ENCODE measurements at places on chromosomes 7 and 10. TPM values are rescaled to one million over a fixed set of nuclear protein-coding genes. Genes with fewer than 3 reads are reported as not detected.

GRCh38 chr10:125161707-125162119, 1.4 kb upstream of the CTBP2 start:
- no peaks in the 10 kb centered on the region for H3K27me3 ChIP-seq
- no peaks in the 10 kb centered on the region for H3K36me3 ChIP-seq
- H3K27ac ChIP-seq, result peak overlapping the region; percentile 17

Gene ITPRID1
- not detected for total RNA-seq

DNA sequence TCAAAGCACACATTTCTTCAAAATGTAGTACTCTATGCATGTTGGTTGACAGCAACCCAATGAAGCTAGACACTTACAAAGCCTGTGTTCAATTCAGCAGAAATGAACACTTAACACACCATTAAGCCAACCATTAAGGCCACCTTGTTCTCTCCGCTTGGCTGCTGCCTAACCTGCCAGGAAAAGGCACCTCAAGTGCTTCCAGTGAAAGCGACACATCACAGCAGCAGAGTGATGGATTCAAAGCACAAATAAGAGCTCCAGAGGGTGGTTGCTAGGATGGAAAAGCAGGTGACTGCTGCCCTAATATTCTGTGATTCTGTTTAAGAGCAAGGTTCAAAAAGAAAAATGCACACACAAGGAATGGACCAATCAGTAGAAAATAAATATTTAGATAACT, 81.5 kb upstream of the GNAI1 start:
- H3K4me3 ChIP-seq, result no peak overlapping the region
- H3K27ac ChIP-seq, result no peak overlapping the region
- no peaks in the 10 kb centered on the region for H3K4me1 ChIP-seq
- no peak for DNase-seq
- no peaks in the 10 kb centered on the region for H3K27me3 ChIP-seq
- no peaks in the 10 kb centered on the region for H3K36me3 ChIP-seq

Gene ZNF365
- 9.1 TPM for total RNA-seq

DNA sequence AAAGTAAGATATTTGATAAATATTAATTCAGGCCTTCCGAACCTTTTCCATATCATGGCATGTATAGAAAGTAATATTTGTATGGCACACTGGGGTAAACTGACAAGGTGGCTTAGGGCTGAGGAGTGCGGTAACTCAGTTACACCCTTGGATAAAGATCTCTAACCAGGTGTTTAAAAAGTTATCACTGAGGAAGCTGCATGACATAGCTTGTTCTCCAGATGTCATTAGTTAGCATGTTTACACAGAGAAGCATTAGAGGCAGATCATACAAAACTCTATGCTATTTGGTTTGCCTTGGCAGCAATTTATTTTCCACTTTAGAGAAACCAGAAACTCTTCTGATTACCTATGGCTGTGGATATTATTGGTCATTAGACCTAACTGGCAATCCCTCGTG, 118.2 kb downstream of the ST7 start:
- peaks cover 15% of the 10 kb centered on the region for H3K4me1 ChIP-seq
- H3K27me3 ChIP-seq, result no peaks in the 10 kb centered on the region
- H3K4me3 ChIP-seq, result no peak overlapping the region
- no peaks in the 10 kb centered on the region for H3K36me3 ChIP-seq
- no peak for DNase-seq

Gene TPST1
- total RNA-seq, result 137 TPM

Gene IRF5
- total RNA-seq, result under 0.01 TPM

Gene TUBB8
- total RNA-seq, result not detected

DNA sequence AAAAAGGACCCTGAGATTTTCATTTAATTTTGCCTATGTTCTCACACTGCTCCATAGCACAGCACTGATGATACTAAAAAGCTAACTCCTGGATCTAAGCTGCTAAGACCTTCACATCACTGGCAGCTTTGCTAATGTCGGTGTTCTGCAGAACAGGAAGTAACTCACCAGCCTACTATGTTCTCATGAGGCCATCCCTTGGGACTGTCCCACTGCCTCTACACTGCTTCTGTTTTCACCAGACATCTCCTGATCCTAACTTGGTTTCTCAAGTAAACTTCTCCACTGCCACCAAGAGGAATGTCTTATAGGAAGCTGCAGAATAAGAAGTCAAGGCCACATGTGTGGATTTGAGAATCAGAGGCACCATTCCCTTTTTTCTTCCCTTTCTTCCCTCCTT, 15.1 kb downstream of the HTR7 start:
- no peaks in the 10 kb centered on the region for H3K27me3 ChIP-seq
- no peak overlapping the region for H3K27ac ChIP-seq
- H3K4me1 ChIP-seq, result peaks cover 15% of the 10 kb centered on the region
- no peak for DNase-seq
- no peaks in the 10 kb centered on the region for H3K36me3 ChIP-seq

GRCh38 chr7:68760556-68760955, 837.7 kb upstream of the AUTS2 start:
- DNase-seq, result no peak
- no peak overlapping the region for H3K4me3 ChIP-seq
- H3K36me3 ChIP-seq, result no peaks in the 10 kb centered on the region
- no peaks in the 10 kb centered on the region for H3K27me3 ChIP-seq
- H3K4me1 ChIP-seq, result no peaks in the 10 kb centered on the region

- DNase-seq, result no peak
- H3K36me3 ChIP-seq, result peaks cover 57% of the 10 kb centered on the region
- H3K4me3 ChIP-seq, result no peak overlapping the region
- peaks cover 55% of the 10 kb centered on the region for H3K4me1 ChIP-seq
Observed at GRCh38 chr7:17320657-17321056, 22.2 kb downstream of the AHR start.

GRCh38 chr7:35753761-35754603, 46.9 kb upstream of the SEPTIN7 start:
- H3K4me3 ChIP-seq, result no peak overlapping the region
- H3K4me1 ChIP-seq, result peaks cover 2% of the 10 kb centered on the region
- no peaks in the 10 kb centered on the region for H3K27me3 ChIP-seq
- no peaks in the 10 kb centered on the region for H3K36me3 ChIP-seq

Gene PRKCQ
- total RNA-seq, result not detected

Gene EGFR
- 104 TPM for total RNA-seq

DNA sequence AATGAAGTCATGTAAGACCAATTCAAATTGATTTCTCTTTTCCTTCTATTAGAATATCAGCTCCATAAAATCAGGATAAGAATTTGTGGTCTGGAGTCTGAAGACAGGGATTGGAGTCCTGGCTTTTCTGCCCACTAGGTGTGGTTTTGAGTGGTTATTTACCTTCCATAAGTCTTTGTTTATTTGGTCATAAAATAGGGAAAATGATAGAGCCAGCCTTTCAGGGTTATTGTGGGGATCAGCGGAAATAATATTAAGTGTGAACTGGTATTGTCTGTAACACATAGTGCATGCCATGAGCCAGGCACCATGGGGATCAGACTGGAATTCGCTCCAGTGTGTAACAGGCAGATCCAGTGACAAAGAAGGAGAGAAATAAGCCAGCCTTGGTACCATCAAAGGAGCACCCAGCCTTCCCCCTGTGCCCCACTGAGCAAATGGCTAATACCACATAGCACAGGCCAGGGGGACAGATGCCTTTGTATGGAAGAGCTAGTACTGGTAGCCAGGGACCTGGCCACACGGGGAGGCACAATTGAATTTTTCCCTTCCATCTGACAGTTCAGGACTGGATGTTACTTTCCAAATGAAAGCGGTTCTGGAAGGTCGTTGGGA, 509.7 kb upstream of the PODXL start:
- no peak overlapping the region for H3K4me3 ChIP-seq
- H3K27me3 ChIP-seq, result no peaks in the 10 kb centered on the region
- no peaks in the 10 kb centered on the region for H3K36me3 ChIP-seq
- H3K4me1 ChIP-seq, result peaks cover 25% of the 10 kb centered on the region

DNA sequence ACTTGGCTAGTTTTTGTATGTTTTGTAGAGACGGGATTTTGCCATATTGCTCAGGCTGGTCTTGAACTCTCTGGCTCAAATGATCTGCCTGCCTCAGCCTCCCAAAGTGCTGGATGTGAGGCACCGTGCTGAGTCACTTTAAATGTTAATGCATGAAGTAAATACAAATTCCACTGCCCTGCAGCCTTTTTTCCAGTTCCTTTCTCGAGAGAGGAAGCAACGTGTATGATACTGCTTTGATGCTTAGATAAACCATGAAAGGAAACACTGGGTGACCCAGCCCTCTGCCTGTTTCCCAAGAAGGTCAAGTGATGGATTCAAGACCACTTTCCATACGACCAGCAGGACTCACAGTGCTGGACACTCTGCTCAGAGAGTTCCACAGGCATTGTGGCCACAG, 11.3 kb upstream of the MRPS24 start:
- no peaks in the 10 kb centered on the region for H3K27me3 ChIP-seq
- peaks cover 71% of the 10 kb centered on the region for H3K36me3 ChIP-seq
- H3K27ac ChIP-seq, result peak overlapping the region; percentile 94

DNA sequence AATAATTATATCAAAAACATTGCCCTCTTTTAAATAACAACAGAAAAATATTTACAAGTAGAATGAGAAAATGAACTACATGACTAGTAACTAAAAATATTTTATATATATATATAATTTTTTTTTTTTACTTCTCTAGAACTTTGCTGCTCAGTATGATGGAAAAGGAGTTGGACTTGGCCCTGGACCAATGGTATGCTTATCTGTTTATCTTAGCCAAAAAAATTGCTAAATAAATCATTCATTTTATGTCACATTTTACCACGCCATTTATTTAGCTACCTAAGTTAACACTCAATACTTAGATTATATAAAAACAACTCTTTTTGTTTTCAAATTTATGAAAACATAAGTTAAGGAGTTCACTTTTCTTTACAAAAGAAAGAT, 6.7 kb downstream of the COL1A2 start:
- H3K27ac ChIP-seq, result peak overlapping the region; percentile 99
- H3K4me1 ChIP-seq, result peaks cover 65% of the 10 kb centered on the region
- DNase-seq, result no peak
- peaks cover 99% of the 10 kb centered on the region for H3K36me3 ChIP-seq

DNA sequence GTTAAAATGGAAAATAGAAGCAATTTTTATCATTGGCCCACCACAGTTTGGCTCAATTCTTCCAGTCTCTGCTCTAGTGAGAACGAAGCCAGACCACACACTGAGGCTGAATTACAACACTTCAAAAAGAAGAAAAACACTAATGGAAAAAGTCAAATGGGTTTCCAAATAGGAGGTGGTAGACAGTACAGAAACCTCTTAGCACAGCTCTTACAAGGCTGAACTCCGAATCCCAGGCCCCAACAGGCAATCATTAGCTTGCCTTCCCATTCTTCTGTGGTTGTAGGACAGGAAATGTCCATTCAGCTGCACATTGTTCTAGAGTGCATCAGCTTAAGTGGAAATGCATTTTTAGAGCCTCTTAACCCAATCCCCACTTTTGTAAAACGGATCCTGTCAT, 115.1 kb upstream of the MEOX2 start:
- H3K27me3 ChIP-seq, result no peaks in the 10 kb centered on the region
- H3K36me3 ChIP-seq, result no peaks in the 10 kb centered on the region
- H3K27ac ChIP-seq, result peak overlapping the region; percentile 59
- peaks cover 15% of the 10 kb centered on the region for H3K4me1 ChIP-seq

DNA sequence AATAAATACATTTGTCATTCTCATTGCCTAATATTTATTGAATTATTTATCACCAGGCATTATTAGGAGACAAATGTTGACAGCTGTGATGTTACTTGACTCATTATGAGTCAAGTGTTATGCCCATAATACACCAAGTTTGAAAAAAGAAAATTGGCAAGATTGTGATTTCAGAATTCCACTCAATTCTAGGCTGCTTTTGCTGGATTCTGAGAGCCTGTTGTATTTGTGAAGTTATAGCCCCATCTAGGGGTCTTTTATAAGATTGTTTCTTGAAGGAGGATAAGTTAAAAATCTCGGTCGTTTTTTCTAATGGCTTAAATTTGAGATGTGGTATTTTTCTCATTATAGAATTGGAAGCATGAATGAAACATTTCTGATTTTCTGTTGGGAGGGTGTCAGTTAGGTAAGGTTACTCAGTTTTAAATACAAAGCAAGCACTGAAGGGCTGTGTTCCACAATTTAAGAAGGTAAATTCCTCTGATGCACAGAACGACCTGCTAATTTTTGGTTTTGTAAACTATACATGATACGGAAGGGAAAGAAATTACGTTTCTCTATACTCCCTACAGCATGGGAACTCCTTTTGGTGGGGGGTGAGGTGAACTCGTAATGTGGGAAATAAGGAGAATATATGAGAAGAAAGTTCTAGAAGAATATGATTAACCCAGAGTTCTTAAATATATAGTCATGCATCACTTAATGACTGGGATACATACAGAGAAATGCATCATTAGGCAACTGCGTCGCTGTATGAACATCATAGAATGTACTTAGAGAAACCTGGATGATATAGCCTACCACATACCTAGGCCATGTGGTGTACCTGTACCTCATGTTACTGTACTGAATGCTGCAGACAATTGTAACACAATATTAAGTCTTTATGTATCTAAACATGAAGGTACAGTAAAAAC, 2.6 kb downstream of the STK31 start:
- H3K27ac ChIP-seq, result no peak overlapping the region
- H3K27me3 ChIP-seq, result no peaks in the 10 kb centered on the region
- DNase-seq, result peak; percentile 82
- H3K36me3 ChIP-seq, result no peaks in the 10 kb centered on the region

DNA sequence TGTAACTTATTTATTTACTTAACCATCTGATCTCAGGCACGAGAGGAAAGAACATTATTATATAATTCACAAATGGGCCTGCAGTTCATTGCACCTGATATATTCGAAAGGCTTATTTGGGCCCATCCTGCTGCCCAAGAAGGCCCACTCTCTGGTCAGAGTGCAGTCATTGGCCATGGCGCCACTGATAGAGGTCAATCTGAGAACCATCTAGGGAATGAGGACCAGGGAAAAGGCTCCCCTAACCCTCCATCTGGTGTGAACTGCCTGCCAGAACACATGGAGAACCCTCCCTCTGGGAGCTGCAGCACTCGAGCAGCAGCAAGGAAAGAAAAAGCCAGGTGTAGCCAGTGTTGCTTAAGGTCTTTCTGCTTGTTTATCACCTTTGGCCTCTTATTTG, 136.6 kb downstream of the REEP3 start:
- H3K4me3 ChIP-seq, result no peak overlapping the region
- no peaks in the 10 kb centered on the region for H3K27me3 ChIP-seq
- H3K27ac ChIP-seq, result no peak overlapping the region
- H3K36me3 ChIP-seq, result no peaks in the 10 kb centered on the region

Gene NYAP1
- under 0.01 TPM for total RNA-seq

DNA sequence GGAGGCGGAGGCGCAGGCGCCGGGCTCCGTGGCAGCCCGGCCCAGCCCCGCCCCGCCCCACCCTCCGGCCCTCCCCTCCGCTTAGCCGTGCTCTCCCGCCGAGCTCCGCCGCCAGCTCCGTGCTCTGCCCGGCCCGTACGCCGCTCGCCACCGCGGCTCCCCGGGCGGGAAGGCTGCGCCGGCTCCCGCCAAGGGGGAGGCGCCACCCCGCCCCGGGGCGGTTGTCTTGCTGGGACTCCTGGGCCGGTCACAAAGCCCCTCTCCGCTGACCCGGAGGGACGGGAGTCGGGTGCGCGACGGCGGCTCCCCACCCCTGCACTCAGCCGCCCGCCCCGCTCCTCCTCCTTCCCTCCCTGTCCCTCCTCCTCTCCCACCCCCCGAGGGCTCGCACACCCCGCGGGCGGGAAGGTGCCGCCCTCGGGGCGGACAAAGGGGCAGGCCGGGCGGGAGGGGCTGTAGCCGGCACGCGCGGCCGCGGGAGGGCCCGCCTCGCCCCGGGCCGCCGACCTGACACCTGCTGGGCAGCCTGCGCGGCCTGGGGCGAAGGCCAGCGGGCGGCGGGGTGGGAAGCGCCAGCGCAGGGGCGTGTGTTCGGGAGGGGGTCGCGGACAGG, 11.5 kb upstream of the SP8 start:
- H3K4me3 ChIP-seq, result peak overlapping the region; percentile 46
- H3K4me1 ChIP-seq, result peaks cover 5% of the 10 kb centered on the region
- peak; percentile 93 for DNase-seq
